Fibroblast of the aortic adventitia (primary cell): ENCODE measurements at places on chromosomes 1 and 21.

GRCh38 chr1:32042330-32042729, 28.7 kb downstream of the KHDRBS1 start:
- no peak for DNase-seq

GRCh38 chr1:173581383-173582079, 21.3 kb downstream of the SLC9C2 start:
- no peak for DNase-seq

DNA sequence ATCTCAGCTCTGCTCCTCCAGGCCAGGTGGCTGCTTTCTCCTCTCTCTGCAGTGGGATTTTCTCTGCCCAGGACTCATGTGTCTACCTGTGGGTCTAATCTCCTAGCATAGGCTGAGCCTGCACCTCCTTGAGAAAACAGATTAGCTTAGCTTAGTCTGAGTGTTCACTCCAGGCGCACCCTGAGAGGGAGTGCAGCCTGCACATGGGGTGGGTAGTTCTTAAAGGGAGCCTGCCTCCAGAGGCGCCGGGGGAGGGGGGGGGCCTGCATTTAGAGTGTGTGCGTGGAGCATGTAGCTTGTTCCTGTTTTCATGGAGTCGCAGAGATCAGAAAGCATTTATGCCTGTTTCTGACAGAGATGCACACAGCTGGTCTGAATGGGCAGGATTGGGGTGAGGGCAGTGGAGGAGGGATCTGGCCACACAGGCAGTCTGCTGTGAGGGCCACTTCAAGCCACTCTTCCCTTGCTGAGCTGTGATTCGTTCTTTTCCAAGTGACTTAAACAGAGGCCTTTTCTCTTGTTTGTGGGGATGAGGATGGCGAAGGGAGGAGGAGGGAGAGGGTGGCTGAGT, 45.2 kb downstream of the GALNT2 start:
- DNase-seq: no peak

GRCh38 chr1:119187416-119187815, 47.0 kb upstream of the WARS2 start:
- no peak for DNase-seq

DNA sequence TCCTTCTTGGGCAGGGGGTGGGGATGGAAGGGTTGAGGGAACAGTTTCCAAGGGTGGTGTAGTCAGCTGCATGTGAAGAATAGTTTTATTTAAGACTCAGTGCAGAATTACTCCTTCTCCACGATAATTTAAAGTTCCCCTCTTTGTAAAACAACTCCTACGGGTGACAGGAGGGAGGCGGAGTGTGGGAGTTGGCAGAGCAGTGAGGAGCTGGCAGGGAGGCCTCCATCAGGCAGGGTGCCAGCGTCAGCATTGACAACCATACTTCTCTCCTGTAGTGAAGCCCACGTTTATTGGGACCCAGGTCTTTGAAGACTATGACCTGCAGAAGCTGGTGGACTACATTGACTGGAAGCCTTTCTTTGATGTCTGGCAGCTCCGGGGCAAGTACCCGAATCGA, 93.8 kb downstream of the MTR start:
- no peak for DNase-seq

- DNase-seq: no peak
Measured at GRCh38 chr1:28966617-28967016, 52.2 kb downstream of the EPB41 start.

DNA sequence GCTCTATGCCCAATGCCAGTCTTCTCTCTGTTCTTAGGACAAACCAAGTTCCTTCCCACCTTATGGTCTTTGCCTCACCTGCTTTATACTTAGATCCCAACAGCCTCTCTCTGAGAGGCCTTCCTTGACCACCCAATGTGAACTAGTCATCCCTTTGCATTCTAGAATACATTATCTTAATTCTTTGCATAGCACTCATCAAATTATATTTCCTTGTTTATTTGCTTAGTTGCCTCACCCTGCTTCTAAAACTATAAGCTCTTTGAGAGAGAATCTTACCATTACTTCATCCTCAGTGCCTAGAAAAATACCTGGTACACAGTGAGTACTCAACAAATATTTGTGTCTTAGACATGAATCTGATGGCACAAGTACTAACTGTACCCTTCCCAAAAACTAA, 8.0 kb downstream of the PIGP start:
- DNase-seq: no peak

- DNase-seq: no peak
Measured at GRCh38 chr1:41241354-41241748, 755 bp downstream of the SCMH1 start.

- no peak for DNase-seq
Measured at GRCh38 chr1:83735526-83735925, 263.4 kb downstream of the TTLL7 start.

DNA sequence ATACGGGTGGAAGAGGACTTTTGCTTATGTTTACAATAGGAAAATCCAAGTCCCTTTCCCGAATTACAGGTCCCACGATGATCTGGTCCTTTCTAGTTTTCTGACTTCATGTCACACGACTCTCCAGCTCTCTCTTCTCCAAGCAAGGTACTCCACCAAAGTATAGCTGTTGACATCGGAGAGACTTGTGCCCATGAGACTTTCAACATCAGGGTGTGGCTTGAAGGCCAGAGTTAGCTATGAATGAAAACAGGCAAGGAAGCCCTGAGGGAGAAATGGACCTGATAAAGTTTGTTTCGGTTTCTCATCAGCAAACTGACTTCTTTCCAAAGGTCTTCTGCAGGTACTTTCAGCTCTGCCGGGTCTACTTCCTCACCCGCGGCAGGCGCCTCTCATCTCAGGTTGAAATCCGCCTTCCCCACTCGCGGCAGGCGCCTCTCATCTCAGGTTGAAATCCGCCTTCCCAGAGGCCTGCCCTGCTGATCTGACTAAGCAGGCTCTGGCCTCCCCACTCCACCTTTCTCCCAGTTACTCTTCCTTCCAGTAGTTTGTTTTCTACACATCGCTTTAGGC, 2.1 kb upstream of the PER3 start:
- no peak for DNase-seq

- peak; percentile 21 for DNase-seq
Measured at GRCh38 chr1:39434797-39435395, 56.5 kb upstream of the BMP8A start.
